Activated naive CD4-positive, alpha-beta T cell treated with Interleukin-2 at 50 U/mL for 16 hours (primary cell): ENCODE measurements at places on chromosomes 12 and 14.

DNA sequence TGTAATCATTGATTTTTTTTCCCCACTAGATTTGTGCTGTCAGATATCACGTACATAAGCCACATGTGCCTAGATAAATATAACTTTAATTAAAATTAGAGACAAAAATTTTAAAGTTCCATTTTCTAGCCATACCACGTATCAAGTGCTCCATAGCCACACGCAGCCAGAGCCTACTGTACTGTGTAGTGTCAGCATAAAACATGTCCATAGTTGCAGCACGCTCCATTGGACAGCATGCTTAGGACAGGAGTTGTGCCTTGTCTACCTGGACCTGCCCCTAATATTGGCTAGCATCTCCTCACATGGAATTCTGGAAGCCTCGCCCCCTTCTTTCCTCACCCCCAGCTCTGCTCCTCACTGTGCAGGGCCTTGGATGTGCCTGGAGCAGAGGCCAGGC lies 116.5 kb downstream of the SRGAP1 start:
- no peak for DNase-seq

- no peak for DNase-seq
Observed at GRCh38 chr14:68705741-68706283, 87.1 kb downstream of the ZFP36L1 start.

- DNase-seq = no peak
Observed at GRCh38 chr14:90455100-90455571, 58.3 kb downstream of the CALM1 start.

DNA sequence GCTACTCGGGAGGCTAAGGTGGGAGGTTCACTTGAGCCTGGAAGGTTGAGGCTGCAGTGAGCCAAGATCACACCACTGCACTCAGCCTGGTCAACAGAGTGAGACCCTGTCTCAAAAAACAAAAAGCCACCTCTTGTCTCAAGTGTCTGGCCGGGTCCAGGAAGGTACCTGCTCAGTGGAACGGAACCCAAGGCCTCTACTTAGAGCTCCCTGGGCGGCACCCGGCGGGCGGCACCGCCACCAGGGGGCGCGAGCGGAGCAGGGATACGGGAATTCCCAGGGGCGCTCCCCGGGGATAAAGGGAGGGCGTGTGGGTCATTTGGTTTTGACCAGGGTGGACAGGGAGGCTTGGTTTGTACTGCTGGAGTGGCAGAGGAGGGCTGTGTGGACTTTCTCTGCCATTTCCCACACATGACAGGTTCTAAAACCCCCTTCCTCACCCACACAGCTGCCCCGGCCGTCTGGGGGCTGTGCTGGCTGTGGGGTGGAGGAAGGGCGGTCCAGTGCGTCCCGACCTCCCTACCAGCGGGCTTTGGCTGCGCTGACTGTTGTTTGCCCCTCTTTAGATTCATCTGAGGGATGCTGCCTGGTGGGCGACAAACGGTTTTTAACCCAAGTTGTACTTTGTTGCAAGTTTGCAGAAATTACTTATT lies 91.4 kb downstream of the SETD3 start:
- DNase-seq = peak; percentile 52

GRCh38 chr12:25792031-25792430 lies 166.5 kb upstream of the RASSF8 start:
- DNase-seq = no peak

GRCh38 chr12:3607039-3607720 lies 116.2 kb downstream of the PRMT8 start:
- no peak for DNase-seq

GRCh38 chr14:34003691-34004090 lies 52.8 kb upstream of the EGLN3 start:
- DNase-seq = no peak

GRCh38 chr12:6343518-6343917 lies 1.6 kb upstream of the TNFRSF1A start:
- no peak for DNase-seq

- DNase-seq = no peak
Observed at GRCh38 chr12:5078423-5078822, 34.7 kb downstream of the KCNA5 start.

DNA sequence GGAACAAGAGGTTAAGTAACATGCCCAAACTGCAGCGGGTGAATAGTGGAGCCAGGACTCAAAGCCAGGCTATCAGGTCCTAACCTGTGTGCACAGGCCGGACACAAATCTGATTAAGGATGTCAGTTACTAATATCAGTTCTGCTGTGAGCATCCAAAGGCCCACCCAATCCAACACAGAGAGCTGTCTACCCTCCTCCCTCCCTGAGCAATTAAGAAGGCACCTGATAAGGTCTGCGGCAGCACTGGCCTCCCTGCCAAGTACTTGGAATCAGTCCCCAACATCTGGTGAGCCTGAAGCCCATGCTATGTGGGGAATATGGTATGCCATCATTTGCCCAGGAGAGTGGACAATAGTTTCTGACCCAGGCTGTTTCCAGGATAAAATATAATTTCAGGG lies 3.9 kb downstream of the HEBP1 start:
- DNase-seq = no peak

GRCh38 chr12:123134826-123135225 lies 16.1 kb downstream of the PITPNM2 start:
- no peak for DNase-seq

GRCh38 chr12:21144309-21144708 lies 13.3 kb downstream of the SLCO1B1 start:
- no peak for DNase-seq

- DNase-seq = no peak
Observed at GRCh38 chr12:7591531-7591930, 74.2 kb downstream of the APOBEC1 start.

- no peak for DNase-seq
Observed at GRCh38 chr12:70842136-70842535, 78.4 kb downstream of the PTPRR start.

DNA sequence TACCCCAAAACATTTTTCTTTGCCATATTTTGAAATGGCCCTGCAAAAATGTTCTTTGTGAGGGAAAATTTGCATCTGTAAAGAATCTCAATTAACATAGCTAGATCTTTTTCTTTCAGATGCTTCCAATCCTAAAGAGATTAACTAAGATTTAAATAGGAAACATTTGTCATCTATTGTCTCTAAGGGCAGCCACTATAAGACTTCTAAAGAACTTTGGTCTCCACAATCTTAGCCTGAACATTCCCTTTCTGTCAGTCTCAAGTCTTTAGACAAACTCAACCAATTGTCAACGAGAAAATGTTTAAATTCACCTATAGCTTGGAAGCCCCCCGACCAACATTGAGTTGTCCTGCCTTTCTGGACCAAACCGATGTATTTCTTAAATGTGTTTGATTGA lies 71.1 kb upstream of the RASSF8 start:
- DNase-seq = no peak

GRCh38 chr12:95257541-95257940 lies 39.9 kb downstream of the VEZT start:
- no peak for DNase-seq

DNA sequence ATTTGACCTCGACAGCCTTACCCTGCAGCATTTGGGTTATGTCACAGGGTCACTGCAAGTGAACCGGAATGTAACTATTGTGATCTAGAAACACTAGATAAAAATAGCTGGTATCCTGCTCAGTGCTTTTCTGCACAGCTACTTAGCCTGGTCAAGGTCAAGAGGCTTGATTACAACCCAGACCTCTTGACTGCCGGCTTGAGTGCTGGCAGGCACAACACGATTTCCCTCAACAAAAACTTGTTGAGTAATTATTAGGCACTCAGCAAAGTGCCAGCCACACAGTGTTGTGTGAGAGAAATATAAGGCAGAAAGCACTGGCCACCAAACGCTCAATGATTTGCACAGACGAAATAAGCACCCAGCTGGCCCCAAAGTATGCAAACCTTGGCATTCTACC lies 156.7 kb downstream of the NUAK1 start:
- no peak for DNase-seq

DNA sequence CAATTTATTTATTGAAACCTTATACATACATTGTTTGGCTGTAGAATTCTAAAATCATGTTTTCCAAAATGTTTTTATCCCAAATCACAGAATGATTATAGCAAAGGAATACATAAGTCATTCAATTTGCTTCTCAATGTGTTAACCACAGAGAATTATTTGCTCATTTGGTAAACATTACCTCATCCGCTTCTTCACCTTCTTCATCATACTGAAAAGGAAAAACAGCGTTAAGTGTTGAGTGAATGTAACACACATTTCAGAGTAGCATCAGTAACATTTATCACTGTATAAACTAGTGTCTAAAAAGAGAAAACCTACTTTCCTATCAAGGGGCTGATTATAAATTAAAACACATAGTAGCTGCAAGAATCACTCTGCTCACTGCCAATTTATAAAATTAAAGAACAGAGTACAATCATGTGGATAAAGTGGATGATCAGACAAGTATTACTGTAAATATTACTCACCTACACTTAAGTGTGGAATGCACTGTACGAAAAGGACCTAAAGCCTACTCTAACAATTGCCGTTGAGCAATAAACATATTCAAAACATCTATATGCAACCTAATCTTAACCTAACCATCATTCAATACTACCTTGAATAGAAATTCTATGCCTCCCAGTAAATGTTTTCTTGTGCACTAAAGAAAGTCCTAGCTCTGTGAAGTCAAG lies 18.1 kb upstream of the PHLDA1 start:
- no peak for DNase-seq

DNA sequence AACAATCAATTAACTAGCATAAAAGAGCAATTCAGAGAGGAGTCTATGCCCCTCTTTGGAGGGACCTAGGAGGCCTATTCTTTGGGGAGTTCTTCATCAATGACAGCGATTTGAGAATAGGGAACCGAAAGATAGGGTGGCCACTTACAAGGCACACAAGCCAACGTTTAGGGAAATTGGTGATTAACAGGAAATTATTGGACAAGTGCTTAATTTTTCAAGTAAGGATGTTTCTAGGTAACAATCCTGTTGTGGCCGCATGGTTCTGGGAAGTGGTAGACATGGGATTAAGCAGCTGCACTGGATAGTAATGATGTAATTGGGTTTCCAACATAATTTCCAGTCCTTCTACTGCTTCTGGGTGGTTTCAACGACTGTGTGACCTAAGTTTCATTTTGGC lies 83.2 kb downstream of the HMGA2 start:
- no peak for DNase-seq

DNA sequence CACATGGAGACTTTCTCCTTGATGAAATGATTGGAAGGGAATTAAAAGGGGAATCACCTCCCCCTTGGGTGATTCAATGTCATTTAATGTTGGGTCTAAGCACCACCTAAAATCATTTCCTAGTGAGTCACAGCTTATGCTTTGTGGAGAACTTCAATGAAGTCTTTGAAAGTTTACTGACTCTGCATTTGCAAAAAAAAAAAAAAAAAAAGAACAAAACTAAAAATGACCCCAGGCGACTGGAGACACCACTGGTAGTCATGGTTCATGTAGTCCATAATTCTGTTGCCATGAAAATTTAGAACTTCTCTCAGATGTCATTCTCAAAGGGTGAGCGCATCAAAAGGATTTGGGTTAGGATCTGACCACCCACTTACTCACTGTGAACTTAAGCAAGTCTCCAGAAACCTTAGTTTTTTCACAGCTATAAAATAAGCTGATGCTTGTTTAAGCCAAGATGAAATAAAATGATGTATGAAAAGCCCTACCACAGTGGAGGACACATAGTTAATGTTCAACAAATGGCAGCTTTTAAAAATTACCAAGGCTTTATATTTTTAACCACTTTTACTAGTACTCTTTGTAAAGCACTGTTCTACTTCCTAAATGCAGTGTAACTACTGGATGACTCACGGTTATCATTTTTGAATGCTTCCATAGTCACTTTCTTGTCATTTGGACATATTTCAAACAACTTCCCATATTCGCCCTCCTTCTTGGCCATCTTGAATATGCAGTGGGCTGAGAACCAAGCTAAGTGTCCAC lies 18.1 kb upstream of the KSR2 start:
- DNase-seq = no peak

GRCh38 chr14:69531135-69531534 lies 43.5 kb downstream of the CCDC177 start:
- DNase-seq = no peak
